ENCODE measurements at places on chromosomes 16 and 17.
A peak's percentile ranks its signal among the peaks of the same experiment; 100 is the strongest.

DNA sequence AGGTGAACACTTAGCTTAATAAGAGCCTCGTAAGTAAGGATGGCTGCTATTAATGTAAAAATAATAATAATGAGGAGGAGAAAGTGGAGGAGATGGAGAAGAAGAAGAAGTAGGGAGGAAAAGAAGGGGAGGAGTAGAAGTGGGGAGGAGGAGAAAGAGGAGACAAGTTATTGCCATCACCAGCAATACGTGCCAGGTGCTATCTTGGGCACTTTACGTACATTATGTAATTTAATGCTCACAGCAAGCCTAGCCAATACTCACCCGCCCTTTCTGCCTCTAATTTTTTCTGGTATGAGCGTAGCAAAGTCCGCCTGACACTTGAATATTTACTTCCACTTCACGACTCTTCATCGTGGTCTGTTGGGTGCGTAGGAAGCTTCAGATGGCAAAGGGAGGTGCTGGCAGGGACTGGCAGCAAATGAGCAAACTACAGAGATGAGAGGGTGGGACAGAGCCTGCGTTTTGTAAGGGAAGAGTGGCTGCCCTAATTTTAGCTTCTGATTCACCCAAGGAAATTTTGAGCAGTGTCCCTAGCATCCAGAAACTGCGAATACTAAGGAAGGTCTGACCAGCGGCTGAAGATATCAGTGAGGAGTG lies 42.1 kb upstream of the CDH13 start:
- no peak for DNase-seq

- DNase-seq, result no peak
Observed at GRCh38 chr17:47676510-47677165, 17.3 kb upstream of the TBKBP1 start.

- DNase-seq, result no peak
Observed at GRCh38 chr17:79991924-79992648, 43.6 kb downstream of the TBC1D16 start.

- peak; percentile 39 for DNase-seq
Observed at GRCh38 chr17:8912084-8912981, 44.9 kb upstream of the PIK3R6 start.

DNA sequence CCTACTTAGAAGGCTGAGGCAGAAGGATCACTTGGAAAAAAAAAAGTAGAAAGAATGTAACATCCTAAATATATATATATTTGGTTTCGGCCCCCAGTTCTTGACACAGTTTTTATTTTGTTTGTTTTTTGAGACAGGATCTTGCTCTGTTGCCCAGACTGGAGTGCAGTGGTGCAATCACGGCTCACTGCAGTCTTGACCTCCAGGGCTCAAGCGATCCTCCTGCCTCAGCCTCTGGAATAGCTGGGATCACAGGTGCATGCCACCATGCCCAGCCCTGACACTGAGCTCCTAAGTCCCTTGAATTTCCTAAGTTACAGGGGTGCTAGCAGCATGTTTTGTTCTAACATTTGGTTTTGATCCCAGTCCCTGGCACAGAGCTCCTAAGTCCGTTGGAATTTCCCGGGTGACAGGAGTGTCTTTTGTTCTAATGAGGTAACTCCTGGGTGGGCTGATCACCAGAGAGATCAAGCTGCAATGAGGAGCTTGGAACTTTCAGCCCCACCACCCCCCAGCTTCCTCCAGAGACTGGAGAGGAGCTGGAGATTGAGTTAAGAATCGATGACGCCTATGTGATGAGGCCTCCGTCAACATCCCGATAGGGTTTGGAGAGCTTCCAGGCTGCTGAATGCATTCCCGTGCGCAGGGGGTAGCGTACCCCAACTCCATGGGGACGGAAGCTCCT lies 20.0 kb downstream of the MXRA7 start:
- DNase-seq, result no peak

DNA sequence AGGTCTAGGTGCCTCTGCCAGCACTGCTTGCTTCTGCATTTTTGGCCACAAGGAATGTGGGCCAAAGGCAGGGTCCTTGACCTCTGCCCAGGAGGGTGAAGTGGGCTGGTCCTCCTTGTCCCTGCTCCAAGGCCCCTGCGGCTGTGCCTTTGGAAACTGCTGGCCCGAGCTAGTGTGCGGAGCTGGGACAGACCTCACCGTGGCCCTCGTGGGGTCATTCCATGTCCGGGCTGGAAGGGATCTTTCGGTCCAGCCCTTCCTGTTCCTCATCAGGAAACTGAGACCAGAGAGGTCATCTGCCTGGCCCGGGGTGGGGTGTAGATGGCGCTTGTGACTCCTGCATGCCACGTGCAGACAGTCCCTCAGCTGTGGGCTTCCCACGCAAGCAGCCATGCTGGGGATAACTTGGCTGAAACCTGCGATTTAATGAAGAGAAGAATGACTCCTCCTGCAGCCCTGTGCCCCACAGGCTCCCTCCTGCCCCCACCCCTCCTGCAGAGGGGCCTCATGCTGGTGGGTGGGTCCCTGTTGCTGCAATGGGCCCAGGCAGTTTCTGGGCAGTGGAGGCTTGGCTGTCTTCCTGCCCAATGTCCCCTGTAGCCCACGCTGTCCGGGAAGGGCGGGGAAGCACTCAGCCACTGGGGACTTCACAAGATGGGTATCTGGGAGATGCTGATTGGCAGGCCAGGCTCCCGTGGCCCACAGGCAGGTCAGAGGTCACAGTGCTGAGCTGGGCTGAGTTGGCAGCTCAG lies 245.2 kb downstream of the SEC14L1 start:
- no peak for DNase-seq

DNA sequence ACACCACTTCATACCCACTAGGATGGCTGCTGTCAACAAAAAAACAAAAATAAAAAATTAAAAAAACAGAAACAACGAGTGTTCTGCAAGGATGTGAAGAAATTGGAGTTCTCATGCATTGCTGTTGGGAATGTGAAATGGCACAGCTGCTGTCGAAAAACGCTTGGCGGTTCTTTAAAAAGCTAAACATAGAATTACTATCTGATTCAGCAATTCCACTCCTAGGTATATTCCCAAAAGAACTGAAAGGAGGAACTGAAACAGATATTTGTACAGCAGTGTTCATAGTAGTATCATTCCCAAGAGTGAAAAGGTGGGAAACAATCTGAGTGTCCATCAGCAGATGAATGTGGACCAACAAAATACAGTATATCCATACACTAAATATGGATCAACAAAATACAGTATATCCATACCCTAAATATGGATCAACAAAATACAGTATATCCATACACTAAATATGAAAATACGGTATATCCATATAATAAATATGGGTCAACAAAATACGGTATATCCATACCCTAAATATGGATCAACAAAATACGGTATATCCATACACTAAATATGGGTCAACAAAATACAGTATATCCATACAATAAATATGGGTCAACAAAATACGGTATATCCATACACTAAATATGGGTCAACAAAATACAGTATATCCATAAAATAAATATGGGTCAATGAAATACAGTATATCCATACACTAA lies 8.7 kb downstream of the METTL16 start:
- DNase-seq, result no peak

GRCh38 chr16:69166221-69166833 lies 20.6 kb upstream of the SNTB2 start:
- no peak for DNase-seq

- DNase-seq, result no peak
Observed at GRCh38 chr17:2867441-2868424, 71.5 kb downstream of the RAP1GAP2 start.

GRCh38 chr17:2592971-2593820 lies at the start of gene PAFAH1B1:
TSS of gene PAFAH1B1 (plus strand) at chr17:2593654. CDS start at chr17:2638289, 44,635 bp downstream.
- peak; percentile 92 for DNase-seq

DNA sequence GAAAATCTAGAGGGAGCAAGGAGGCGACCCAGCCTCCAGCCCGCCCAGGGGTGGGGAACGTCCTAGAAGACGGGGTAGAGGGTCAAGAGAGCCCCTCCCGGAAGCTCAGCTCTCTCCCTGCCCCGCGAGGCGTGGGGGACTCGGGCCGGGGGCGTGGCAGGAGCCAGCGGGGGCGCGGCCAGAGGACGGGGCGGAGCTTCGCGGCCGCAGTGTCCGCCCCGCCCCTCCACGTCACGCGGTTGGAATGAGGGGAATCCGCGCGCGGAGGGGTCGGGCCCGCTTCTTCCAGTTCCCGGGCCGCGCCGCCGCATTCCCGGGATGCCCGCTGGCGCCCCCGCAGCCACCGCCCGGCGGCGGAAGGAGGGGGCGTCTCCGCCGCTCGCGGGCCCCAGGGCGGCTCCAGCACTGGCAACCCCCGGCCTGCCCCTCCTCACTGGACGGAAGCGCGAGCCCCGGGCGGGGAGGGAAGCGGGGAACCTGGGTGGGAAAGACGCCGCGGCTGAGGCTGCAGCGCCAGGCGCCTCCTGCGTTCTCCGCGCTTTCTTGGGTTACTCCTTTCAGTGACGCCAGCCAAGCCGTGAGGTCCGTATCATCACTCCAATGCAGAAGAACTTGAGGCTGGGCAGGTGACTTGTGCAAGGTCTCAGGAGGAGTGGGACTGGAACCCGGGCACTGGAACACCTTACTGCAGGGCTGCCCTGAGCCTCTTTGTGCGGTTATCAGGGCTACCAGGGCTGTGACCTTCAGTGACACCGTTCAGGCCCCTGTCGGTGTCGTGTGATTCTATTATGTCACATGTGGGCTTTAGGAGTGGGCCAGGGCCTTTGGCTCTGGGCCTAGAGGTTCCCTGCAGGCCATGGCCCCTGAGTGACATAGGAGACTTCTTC lies 4.3 kb downstream of the MYO1C start:
- DNase-seq, result peak; percentile 33

- DNase-seq, result no peak
Observed at GRCh38 chr17:17075125-17075781, 33.0 kb downstream of the MPRIP start.

DNA sequence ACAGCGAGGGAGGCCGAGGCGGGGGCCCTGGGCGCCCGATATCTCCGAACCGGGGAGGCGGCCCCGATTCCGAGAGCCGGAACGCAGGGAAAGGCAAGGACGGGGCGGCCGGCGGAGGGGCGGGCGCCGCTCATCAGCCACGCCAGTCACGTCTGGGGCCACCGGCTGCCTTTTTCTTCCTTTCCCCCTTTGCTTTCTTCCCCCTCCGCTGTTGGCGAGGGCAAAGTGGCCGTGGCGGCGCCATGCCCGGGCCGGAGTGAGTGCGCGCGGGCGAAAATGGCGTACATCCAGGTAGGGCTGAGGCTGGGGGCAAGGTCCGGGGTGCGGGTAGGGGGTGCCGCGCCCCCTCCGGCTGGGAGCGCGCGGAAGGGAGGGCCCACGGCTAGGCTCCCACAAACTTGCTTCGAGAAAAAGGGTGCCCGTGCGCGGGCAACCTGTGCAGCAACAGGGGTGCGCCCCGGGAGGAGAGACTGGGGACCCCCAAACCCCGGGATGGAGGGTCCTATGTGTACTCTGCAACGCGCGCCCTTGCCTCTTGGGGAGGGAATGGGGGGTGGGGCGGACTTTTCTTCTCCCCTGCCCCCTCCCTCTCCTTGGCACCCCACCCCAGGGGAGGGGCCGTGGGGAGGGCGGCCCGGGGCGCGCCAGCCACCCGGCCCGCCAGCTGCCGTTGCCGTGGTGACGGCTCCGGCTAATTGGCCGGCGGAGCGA lies 486 bp downstream of the SYT17 start:
- no peak for DNase-seq

DNA sequence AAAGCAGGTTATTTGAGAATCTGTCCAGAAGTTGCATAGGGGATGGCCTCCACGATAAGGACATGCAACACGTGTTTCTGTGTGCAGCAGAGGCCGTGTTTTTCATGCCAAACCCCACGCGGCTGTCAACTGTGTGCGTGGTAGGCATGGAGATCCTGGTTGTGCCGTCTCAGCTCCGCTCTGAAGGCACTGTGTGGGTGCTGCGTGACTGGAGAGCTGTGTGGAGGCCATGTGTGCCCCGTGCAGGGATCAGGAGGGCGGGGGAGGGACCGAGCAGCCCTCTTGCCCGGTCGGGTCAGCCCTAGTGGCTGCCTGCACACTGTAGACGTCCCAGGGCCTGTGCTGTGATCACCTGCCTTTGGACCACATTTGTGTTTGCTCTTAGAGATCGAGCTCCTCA lies 74.5 kb downstream of the SEC14L1 start:
- DNase-seq, result no peak

DNA sequence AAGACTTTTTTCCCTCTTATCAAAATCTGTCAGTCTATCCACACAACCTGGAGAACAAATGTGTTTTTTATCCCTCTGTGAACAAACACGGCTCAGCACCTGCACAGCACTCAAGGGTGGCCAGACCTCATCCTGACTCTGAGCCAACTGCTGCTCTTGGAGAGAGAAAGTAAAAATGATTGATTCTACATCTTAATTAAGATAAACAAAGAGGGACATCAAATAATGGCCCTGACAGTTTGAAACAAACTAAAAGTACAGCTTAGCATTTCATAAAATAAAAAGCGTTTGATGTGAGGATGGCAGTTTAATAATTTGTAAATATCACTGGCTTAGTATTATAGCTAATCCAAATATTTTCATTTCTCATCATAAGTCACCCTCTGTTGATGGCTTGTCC lies 106.2 kb downstream of the SNX11 start:
- DNase-seq, result no peak

- peak; percentile 61 for DNase-seq
Observed at GRCh38 chr16:27317320-27317719, 3.5 kb downstream of the IL4R start.

- no peak for DNase-seq
Observed at GRCh38 chr17:28141313-28141712, 98.8 kb downstream of the NLK start.

GRCh38 chr16:59126486-59126885 lies 392.4 kb upstream of the GOT2 start:
- DNase-seq, result no peak

GRCh38 chr16:87074641-87075318 lies 242.4 kb downstream of the C16orf95 start:
- DNase-seq, result no peak

GRCh38 chr16:53213542-53213941 lies 158.8 kb downstream of the CHD9 start:
- no peak for DNase-seq

DNA sequence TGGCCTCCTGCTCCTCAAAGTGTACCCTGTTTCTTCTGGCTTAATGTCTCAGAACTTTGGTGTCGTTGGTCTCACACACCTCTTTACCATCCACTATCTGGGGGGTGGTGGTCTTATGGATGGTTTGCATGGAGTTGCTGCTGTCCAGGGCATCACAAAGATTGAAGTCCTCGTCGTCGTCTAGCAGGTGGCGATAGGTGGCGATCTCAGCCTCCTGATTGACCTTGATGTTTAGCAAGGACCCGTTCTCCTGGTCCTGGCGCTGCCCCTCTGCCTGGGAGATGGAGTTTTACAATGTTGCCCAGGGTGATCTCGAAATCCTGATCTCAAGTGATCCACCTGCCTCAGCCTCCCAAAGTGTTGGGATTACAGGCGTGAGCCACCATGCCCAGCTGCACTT lies 31.1 kb upstream of the HELZ start:
- DNase-seq, result no peak

GRCh38 chr17:16484445-16485175 lies 7.4 kb downstream of the LRRC75A start:
- no peak for DNase-seq

GRCh38 chr16:74094514-74094913 lies 202.1 kb upstream of the PSMD7 start:
- no peak for DNase-seq

GRCh38 chr17:17121162-17121561 lies 78.9 kb downstream of the MPRIP start:
- DNase-seq, result no peak

Data from ascending aorta (tissue), 2 donors.